ENCODE measurements at places on chromosomes 2 and 18.
A peak's percentile ranks its signal among the peaks of the same experiment; 100 is the strongest.

GRCh38 chr18:70154591-70155194 is 50.8 kb downstream of the RTTN start:
- no peak for DNase-seq

- no peak for DNase-seq
These were observed 609.0 kb downstream of the EPHA4 start for GRCh38 chr2:220963076-220963475.

GRCh38 chr2:196241175-196241574 is 69.8 kb upstream of the STK17B start:
- DNase-seq = no peak

- no peak for DNase-seq
These were observed 1.1 kb downstream of the PTH2R start for GRCh38 chr2:208407667-208408066.

DNA sequence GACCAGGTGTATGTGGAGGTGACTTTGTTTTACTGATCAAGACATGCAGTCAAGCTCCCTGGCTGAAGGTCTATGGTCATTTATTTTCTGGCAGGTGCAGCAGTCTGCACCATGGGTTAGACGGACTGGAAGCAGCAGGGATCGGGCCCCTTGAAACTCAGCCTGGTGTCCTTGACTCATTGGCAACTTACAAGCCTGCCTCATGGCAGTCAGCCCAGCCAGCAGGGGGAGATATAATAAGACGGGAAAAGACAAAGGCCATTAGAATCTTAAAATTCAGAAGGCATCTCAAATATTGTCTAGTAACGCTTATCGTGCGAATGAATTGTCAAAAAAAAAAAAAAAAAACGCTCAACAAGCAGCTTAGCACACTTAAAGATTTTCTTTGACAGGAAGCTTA is 308.2 kb downstream of the EN1 start:
- no peak for DNase-seq

DNA sequence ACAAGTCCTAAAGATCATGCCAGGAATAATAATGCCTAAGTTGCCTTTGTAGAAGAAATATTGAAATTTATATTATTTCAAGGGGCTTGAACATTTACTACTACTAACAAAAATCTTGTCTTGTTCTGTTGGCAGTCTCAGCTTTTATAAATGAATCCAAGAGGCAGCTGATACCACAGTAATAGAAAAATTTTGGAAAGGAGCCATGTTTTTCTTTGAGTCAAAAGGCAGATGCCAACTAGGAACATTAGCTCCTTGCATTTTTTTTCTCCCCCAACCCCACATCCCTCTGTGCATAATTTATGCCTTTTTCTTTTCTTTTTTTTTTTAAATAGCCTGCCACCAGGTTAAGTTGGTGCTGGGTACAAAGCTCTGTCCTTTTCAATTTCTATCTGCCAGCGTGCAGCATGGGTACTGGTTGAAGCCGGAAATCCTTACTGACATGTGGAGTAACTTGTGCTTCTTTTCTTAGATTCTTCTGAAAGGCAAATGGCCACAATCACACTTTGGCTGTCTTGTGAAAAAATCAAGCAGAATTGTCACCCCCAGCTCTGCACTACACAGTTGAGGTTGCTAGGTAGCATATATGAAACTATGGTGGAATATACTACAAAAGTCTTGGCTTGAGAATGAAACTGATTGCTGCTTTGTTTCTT is 98.8 kb downstream of the RHBDD1 start:
- no peak for DNase-seq

DNA sequence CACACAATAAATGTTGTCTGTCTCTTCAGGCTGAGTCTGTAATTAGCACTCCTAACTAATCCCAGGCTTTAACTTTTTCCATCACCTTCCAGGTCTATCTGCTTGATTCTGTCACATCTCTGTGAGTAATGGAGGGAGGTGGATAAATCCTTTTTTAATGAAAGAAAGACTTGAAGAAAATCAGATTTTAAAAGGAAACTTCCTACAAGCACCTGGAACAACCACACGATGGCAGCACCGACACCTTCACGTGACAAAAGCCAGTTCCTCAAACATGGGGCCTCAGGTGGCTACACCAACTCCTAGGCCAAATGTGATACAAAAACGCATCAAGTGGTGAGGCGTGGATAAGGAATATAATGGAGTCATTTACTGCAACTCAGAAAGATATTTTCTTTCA is 41.8 kb downstream of the TGFBRAP1 start:
- DNase-seq = no peak

- DNase-seq = no peak
These were observed 53.1 kb upstream of the NOSTRIN start for GRCh38 chr2:168749297-168749696.

GRCh38 chr2:18110222-18110621 is 231.8 kb downstream of the KCNS3 start:
- no peak for DNase-seq

GRCh38 chr18:79441420-79441819 is 45.7 kb downstream of the NFATC1 start:
- DNase-seq = no peak

GRCh38 chr2:21804151-21804550 is 680.4 kb downstream of the TDRD15 start:
- DNase-seq = no peak

DNA sequence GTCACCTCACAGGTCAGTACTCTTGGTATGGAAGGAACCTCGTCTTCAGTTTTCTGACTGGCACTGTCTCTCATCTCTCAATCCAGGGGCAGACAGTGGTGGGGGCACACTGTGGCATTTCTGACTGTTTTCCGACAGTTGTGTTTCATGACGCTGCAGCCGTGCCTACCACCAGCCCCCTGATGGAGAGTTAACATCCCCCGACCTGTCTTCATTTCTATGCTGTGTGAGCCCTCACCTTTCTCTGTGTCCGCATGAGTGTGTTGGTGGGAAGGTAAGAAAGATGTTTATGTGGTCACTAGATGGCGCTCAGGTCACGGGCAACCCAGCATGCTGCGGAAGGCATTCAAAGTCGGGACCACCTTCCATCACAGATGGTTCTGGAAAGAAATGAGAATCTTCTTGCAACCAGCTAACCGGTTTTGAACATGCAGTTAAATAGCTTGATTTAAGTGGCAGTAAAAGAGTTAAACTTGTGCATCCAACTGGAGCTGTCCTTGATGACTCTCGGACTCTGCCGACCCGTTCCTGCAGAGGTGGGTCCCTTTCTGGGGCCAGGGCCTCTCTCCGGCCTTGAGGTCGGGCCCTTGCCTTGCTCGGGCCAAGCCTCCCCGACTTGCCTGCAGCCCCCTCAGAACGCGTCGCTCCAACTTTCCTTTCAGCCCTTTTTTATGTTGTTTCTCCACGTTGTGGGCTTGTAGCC is 92.4 kb downstream of the DYSF start:
- peak; percentile 31 for DNase-seq

DNA sequence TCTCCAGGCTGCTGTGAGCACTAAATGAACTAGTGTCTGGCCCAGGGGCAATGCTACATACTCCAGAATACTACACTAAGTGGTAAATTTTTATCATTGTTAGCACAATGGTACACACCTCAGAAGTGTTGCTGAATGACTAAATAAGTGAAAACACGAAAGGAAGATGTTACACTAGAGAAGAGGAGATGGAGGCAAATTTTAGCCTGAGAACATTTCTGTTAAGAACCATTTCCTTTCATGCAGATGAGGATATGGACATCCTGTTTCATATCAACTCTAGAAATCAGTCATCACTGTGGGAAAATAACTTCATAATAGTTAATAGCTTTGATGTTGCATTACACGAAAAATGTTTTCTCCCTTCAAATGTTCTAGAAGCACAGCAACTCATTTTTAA is 117.6 kb upstream of the STK17B start:
- DNase-seq = no peak

DNA sequence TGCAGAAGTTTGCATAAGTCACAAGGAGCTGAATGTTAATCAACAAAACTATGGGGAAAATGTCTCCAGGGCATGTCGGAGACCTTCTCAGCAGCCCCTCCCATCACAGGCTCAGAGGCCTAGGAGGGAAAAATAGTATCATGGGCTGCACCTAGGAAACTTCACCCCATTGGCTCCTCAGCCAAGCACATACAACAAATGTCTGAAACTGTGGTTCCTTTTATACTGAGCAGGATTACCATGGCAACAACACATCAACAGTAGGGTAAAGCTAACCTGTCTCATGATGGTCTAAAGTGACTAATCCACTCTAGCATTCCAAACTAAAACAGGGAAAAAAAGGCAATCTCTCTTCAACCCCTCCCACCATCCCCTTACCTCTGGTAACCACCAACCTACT is 3.2 kb upstream of the NEMP2 start:
- no peak for DNase-seq

DNA sequence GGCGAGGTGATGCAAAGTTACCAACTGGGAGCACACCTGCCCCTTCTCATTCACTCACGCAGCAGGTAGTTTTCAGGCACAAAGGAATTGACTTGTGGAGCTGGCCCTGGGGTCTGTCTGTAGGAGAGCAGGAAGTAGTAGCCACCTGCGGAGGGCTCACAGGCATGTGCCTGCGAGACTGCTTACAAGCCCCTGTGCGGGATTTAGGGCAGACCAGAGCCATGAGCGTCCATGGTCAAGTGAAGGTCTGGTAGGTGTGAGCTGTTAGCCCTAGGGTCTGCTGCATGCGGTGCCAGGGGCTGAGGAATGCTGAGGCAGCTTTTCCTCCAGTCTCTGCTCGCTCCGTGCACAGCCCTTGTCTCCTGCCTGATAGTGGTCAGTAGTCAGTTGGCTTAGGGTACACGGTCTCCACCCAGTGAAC is 18.9 kb downstream of the INPP4A start:
- no peak for DNase-seq

- no peak for DNase-seq
These were observed 63.9 kb upstream of the UGP2 start for GRCh38 chr2:63777816-63778215.

DNA sequence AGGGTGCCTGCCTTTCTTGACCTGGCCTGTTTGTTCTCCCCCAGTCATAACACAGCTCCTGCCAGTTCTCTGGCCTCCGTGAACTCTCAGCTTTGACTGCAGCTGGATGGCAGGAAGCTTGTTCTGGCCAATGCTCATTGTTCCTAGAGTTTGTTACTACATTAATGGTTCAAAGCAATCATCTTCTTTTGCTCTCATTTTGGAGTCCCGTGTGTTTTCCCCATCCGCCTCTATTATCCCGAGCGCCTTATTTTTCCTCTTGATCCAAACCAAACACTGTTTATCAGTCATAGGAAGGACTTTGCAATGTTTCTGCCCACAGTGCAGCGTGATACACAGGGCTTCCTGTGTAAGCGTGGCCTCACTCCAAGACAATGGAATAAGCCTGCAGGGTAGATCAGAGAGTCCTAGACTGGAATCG is 184.3 kb upstream of the APCDD1 start:
- peak; percentile 43 for DNase-seq

DNA sequence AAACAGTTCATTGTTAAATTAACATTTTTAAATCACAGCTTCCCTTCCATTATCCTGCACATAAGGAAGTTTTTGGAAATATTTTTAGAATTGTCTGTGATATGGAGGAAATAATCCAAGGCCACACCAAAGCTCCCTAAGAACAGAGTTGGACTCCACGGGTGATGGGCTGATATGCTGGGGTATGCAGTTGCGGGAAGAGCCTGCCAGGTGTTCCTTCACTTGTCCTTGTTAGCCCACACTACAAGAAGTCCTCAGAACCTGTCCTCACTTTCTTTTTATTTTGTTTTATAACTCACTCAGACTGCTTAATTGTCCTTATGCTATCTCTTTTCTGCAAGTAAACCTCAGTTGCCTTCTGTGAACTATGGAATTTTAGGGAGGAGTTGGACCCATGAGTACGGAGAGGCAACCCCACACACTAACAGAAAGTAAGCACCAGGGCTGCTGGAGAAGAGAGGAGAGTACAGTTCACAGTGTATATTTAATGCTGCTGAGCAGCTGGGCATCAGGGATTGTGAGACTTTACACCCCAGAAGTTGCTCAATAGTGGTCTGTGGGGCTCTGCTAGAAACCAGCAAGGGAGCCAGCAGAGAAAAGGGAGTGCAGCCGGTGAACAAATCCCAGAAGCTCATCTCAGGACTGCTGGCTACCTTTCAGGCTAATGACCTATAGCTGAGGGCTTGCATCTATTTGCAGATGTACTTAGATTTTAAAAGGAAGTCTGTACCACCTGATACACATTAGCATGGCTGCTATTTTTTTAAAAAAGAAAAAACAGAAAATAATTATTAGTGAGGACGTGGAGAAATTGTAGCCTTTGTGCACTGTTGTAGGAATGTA is 280.1 kb upstream of the STON1 start:
- DNase-seq = no peak

GRCh38 chr2:19036091-19036490 is 322.3 kb downstream of the OSR1 start:
- no peak for DNase-seq

DNA sequence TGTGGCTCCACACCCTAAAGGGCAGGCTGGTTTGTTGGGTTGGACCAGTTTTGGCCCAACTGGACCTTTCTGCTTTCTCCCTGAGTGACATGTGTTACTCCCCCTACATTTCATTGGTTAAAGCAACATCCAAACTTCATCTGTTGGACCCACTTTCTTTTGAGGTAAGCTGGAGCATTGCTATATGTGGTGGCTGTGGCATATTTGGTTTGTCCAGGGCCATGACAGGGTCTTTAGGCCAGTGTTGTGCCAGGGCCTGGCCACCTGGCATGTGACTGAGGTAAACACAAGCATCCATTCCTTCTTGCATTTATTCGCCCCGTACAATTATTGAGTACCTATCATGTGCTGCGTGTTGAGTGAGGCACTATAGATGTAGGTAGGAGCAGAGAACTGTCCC is 36.8 kb upstream of the MARCO start:
- no peak for DNase-seq

GRCh38 chr2:14288016-14288415 is 344.5 kb upstream of the LRATD1 start:
- peak; percentile 75 for DNase-seq

DNA sequence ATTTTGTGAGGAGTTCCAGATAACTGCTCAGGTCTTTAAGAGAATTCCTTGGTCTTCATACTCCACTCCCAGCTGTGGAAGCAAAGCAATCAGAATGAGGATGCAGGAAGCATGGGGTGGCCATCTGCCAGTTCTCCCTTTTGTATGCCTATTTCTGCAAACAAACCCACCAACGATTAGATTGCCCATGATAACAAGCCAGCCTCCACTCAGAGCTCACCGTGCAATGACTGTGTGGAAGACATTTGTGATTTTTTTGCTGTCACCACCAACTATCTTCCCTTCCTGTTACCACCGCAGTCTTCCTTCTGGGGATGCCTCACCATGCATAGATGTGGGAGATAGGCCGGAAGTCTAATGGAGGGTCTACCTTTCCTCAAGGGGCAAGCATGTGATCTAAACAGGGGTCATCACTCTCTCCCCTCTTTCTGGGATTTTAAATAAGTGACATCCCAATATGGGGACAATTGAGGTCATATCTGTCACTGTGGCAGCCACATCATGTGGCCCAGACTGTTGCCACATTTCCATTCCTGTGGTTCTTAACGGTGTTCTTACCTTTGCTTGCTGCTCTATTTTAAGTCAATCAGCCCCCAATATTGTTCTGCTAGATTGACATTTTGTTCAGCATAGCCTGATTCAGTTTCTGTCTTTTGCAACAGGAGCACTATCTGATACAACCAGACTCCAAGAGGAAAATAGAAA is 4.4 kb downstream of the AFF3 start:
- DNase-seq = no peak

GRCh38 chr2:203873461-203873860 is 5.9 kb downstream of the CTLA4 start:
- DNase-seq = no peak

- DNase-seq = no peak
These were observed 66.5 kb upstream of the TNFRSF11A start for GRCh38 chr18:62258616-62259015.

Data from breast epithelium (tissue), 4 donors.